ENCODE measurements at places on chromosomes 13 and 19.

- DNase-seq: no peak
These were observed 319.0 kb upstream of the PCDH20 start for GRCh38 chr13:61734683-61735082.

- DNase-seq: peak; percentile 46
These were observed 60.5 kb downstream of the CCNE1 start for GRCh38 chr19:29872224-29872731.

DNA sequence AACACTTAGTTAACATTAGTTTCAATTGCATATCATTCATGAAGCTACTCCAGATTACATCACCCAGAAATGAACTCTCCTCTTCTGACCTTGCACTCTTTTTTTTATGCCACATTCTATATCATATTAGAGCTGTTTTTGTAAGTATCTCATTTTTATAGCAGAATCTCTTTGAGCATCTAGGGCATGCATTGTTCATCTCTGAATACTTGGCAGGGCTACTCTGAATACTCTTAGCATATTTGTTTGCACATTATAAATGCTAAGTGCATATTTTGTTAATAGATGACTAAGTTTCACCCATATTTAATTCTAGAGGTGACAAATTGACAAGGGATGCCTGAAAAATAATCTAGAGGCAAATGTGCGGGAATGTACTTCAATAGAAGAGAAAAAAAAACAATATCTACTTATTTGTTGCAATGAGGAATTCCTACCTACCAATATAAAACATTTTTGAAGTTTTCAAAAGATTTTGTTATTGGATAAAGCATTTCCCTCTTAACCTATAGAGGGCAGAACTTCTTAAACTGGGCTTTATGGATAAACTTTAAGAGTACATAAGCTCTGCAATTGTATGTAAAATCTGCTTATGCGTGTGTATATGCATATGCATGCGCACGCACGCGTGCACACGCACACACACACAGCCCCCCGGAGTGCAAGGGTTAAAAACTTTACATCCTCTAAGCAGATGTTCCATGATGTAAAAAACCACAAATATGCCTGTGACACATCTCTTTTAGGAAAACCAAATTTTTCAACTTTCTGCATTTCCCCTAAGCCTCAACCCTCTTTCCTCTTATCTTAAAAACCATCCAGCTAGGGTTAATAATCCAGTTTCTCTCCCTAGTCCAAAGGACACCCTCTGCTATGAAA is 73.0 kb upstream of the OXGR1 start:
- no peak for DNase-seq

DNA sequence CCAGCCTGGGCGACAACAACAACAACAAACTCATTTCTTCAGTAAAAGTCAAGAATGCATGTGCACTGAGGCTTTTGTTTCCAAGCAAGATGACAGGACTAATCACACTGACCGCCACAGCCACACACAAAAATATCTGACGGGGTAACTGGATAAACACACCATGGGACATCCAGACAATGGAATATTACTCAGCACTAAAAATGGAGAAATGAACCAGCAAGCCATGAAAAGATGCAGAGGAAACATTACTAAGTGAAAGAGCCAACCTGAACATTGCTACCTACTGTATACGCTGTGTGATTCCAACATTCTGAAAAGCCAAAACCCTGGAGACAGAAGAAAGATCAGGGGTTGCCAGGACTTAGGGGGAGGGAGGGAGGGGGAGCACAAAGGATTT is 36.7 kb downstream of the FAAP24 start:
- DNase-seq: no peak

DNA sequence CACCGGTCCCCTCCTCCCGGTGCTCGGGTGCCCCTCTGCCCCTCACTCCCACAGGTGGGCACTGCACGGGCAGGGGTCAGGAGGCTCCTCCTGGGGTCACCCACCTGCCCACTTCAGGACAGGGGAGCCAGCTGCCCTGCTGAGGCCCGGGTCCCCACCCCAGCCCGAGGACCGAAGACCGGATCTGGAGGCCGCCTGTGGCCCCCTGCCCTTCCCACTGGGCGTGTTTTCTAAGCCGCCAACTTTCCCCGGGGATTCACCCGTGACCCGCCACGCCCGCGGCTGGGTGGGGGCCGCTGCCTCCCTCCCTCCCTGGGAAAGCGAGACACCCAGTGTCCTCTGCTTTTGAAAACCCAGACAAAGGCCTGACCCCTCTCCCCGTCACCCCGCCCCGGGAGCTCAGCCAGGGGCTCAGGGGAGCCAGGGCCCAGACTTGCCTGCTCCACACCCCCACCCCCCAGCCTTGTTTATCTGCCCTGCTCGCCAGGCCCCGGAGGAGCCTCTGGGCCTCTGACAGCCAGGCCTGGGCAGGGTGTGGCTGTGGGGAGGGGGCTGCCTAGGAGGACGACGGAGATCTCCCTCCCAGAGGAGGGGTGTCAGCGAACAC is 1.3 kb downstream of the PALM start:
- no peak for DNase-seq

- DNase-seq: peak; percentile 24
These were observed 8.2 kb upstream of the HSD17B14 start for GRCh38 chr19:48844472-48844871.

All from activated CD4-positive, alpha-beta T cell treated with anti-CD3 and anti-CD28 coated beads for 48 hours (primary cell).